ENCODE measurements at places on chromosomes 7 and 10. TPM values are rescaled to one million over a fixed set of nuclear protein-coding genes. Genes with fewer than 3 reads are reported as not detected.
A peak's percentile ranks its signal among the peaks of the same experiment; 100 is the strongest.

GRCh38 chr7:6172224-6172909 lies 100.1 kb downstream of the CYTH3 start:
- DNase-seq, result no peak
- no peaks in the 10 kb centered on the region for H3K4me1 ChIP-seq
- peak overlapping the region; percentile 5 for H3K27ac ChIP-seq
- no peaks in the 10 kb centered on the region for H3K36me3 ChIP-seq

- no peak overlapping the region for H3K4me3 ChIP-seq
- H3K27ac ChIP-seq, result no peak overlapping the region
- peaks cover 1% of the 10 kb centered on the region for H3K36me3 ChIP-seq
- no peaks in the 10 kb centered on the region for H3K27me3 ChIP-seq
- no peak for DNase-seq
Measured at GRCh38 chr10:101525848-101526247, 62.2 kb downstream of the POLL start.

KIF11 gene
- total RNA-seq, result 89.8 TPM

GPR26 gene
- total RNA-seq, result not detected

YKT6 gene
- 62.6 TPM for total RNA-seq

All from activated CD4-positive, alpha-beta T cell treated with anti-CD3 and anti-CD28 coated beads, Interleukin-2, amount 10 ng/mL, durations not matched to agents 7 days and 5 days (primary cell).